ENCODE measurements at places on chromosomes 7 and 10.
A peak's percentile ranks its signal among the peaks of the same experiment; 100 is the strongest.

DNA sequence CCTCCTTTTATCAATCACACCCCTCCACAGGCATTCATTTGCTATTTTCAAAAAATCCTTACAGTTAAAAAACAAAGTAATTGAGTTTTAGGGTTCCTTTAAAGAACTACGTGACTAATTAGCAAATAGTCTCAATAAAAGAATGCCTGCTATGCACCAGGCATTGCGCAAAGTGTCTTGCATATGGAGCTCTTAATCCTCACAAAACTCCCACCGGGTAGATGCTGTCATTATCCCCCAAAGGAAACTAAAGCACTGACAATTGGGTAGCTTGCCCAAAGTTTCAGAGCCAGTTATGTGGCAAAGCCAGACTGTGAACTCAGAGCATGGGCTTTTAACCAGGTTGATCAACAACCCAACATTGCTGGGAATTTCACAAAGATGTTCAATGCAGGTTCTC, 305.7 kb downstream of the ELMO1 start:
- DNase-seq, result no peak

DNA sequence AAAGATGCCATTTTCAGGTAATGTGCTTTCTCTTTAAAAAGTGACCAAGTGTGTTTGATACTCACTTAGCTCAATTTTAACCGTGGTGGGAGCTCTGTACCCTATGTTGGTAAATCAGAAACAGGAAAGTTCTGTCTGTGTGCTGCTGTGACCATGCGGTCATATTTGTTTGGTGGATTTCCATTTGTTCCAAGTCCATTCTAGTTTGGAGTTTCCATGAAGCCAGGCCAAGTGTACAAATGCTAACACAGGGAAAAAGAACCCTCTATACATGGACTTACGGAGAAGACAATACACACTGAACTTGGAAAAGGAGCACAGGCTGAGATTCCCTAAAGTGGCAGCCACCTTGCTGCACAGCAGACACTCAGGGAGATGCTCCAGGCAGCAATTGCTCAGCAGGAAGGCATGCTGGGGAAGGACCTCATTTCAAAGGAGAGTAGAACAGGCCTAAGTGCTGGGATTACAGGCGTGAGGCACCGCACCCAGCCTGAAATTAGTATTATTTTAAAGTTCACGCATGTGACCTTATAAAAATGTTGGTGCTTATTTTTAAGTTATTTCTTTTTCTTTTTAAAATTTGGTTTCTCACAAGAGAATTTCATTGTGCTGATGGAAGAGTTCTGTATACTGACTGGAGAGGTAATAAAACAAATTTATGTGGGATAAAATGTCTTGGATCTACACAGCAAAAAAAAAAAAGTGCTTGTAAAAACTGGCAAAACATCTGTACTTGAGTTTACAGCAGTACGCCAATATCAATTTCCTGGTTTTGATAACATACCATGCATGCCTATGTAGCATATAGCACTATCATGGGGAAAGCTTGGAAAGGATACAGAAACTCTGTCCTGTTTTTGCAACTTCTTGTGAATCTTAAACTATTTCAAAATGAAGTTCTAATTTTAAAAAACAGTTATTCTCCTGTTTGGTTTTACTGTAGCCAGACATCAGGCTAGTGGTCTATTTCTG, 436.2 kb downstream of the KCNMA1 start:
- DNase-seq, result no peak

DNA sequence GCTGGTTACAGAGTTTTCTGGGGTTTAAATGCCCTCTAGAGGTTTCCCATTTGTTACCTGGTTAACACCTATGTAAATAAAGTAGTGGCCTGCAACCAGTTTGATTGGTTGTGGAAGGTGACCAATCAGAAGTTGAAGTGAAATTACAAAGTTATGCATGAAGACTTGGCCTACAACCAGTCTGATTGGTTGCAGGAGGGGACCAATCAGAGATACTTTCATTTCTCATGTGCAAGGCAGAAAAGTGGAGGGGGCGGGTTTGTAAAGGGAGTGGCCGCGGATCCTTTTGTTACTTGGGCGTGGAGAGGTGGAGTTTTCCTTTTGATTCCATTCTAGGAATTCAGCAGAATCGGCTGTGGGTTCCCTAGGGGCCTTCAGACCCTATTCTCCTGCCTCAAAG, 80.8 kb downstream of the SEC23IP start:
- DNase-seq, result no peak

- DNase-seq, result no peak
These were observed 83.5 kb downstream of the SGMS1 start for GRCh38 chr10:50540069-50540825.

DNA sequence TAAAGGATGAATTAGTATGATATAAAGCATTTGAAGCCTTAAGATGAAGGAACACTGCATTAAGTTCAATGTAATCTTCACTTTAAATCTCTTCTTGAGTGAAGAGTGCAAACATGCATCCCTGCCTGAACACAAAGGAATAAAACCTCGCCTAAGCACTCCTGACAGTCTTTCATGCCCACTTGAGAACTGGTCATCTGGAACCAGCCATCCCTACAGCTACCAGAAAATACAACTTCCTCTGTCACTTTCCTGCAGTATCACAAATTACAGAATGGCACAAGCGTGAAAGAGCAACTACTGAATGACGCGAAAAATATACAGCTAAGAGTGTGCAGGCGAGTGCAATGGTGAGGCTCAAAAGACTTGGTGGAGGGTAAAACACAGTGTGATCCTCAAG, 1079.9 kb downstream of the CNTNAP2 start:
- DNase-seq, result no peak

DNA sequence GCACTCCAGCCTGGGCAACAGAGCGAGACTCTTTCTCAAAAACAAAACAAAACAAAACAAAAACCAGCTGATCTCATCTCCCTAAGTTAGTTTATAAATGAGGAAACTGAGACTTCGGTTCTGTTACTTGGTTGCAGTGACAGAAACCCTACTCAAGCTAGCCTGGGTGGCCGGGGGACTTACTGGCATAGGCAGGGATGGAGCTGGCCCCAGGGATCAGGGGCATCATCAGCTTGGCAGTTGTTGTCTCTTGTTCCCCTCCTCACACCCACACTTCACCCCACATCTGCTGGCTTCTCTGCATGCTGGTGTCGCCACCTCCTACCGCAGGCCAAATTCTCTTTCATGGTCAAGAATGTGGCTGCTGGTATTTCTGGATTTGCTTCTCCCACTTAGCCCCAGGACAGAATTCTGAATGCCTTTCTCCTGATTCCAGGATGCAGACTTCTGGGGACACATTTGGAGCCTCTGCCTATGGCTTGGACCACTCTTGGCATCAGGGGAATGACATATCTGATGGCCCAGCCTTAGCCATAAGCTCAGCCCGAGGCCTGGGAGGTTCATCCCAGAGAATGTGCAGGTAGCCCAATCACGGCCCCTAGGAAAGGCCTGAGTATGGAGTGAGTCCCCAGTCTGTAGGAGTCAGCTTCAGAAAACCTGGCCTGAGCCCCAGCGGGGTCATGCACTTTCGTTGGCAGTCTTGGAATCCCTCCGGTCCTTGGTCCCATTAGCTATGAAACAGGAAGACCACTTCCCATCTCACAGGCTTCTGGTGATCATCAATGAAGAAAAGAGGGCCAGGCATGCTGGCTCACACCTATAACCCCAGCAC, 41.6 kb upstream of the CTBP2 start:
- DNase-seq, result no peak

DNA sequence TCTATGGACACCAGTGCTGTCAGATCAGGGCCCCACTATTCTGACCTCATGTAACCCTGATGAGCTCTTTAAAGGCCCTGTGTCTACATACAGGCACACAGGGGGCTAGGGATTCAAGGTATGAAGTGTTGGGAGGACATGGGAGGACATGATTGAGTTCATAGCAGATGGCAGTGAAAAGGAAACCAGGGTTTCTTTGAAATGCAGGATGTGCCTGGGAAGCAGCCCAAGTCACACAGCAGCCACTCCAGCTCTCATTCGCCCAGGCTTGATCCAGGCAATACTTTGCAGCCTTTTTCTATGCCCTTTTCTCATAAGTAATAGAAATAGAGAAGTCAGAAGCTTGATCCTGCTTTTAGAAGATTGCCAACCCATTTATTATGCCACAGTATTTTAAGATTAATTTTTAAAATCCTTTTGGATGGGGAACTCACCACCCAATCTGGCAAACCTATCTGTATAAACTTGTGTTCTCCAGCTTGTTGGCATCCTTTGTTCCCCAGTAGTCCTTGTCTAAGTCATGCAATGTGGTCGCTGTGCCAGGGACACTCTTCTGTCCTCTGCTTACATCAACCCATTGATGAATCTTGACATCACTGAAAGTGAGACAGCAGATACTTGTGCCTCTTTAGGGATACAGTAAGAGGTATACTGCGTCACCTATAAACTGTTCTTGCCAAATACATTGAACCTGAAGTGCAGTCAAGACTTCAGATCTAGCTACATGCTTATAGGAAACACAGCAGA, 95.0 kb downstream of the TAF3 start:
- no peak for DNase-seq

DNA sequence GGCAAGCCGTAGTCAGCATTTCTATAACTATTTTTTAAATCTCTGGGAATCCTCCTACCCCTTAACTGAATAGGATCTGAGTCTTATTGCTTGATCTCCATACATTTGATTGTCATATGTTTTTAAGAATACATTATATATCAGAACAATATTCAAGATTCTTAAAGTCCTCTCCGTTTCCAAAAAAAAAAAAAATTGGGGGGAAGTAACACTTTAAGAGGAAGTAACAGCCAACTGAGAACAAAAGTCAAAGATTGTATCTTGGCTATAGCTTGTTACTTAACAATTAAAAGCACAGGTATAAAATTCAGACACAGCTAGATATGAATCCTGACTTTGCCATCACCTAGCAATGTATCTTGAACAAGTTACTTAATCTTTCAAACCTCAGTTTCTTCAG, 169.9 kb upstream of the ADO start:
- DNase-seq, result no peak

DNA sequence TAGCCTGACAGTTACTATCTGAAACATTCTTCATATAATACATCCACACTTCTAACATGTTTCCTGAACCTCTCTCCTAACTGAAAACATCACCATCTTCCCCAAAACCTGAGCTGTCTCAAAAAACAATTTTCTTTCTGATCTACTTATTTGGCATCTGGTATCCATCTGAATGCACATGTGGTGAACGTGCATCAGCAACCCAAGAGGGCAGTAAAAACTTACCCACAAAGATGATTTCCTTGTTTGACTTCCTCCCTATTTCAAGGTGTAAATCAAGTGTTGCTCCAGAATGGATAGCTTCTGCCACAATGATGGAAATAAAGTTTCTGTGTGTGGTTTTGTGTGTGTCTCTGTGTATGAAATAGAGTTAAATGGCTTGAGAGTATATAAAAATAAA, 500.4 kb downstream of the MAGI2 start:
- no peak for DNase-seq

DNA sequence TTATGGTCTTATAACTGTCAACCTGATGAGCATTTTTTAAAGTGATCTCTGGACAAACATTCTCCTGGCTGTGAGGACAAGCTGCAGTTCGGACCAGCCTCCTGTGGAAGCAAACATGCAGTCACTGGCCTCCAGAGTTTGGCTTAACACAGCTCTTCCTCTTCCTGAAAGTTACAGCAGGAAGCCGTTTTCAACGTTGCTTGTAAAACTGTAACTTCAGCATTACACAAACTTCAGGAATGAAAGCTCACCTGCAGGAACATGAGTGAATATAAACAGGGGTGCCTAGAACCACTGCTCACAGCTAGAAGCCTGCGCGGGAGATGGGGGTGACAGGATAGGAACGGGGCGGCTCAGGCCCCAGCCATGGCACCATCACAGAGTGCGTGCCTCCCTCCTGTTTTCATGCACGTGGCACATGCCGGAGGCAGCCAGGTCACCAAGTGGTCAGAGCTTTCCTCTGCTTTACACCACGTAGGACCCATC, 292.9 kb upstream of the PITRM1 start:
- DNase-seq, result no peak

DNA sequence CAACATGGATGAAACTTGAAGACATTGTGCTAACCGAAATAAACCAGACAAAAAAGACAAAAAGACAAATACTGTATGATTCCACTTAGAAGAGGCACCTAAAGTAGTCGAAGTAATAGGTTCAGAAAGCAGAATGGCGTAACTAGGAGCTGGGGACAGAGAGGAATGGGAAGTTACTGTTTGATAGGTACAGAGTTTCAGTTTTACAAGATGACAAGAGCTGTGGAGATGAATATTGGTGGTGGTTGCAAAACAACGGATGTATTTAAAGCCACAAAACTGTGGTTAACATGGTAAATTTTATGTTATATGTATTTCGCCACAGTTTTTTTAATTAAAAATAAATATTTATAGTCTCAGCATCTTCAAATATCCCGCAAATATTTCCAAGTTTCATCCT, 64.1 kb upstream of the DIP2C start:
- DNase-seq, result no peak

DNA sequence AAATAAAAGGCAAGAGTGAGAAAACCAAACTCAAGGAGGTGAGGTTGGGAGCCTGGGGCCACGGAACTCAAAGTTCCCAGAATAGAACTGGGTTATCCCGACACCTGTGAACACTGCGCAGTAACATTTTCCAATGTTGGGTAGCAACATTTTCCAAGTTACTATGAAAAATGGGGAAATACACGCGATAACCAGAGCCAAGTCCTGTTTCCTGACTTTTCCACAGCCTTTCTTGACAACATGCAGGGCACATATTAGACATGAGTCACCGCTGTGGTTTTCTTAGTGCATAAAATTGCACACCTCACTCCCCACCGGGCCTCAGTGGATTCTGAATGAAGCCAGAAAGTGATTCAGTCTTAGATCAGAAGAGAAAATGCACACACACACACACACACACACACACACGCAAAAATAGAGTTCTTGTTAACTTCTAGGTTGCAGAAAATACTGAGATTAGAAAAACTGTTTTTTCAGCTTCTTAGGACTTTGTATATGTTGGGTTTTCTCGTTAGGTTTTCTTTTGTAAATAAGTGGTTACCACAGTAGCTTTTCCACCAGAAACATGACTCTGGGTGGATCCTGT, 70.0 kb downstream of the CAMK1D start:
- peak; percentile 55 for DNase-seq

DNA sequence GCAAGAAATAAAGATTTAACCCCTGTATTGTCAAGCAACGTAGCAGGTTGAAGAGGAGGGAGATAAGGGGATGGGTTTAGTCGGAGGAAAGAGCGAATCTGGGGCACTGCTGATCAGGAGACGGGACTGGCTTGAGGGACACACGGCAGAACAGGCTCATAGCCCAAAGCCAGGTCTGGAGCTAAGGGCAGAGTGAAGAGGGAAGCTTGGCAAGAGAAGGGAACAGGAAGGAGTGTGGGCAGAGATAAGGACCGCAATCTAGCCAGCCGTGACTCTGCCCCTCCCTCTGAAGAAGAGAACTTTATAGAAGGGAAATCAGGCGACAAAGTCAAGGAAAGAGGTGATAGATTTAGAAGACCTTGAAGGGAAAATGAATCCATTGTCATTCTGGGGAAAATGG, 67.6 kb downstream of the CAV1 start:
- peak; percentile 69 for DNase-seq

DNA sequence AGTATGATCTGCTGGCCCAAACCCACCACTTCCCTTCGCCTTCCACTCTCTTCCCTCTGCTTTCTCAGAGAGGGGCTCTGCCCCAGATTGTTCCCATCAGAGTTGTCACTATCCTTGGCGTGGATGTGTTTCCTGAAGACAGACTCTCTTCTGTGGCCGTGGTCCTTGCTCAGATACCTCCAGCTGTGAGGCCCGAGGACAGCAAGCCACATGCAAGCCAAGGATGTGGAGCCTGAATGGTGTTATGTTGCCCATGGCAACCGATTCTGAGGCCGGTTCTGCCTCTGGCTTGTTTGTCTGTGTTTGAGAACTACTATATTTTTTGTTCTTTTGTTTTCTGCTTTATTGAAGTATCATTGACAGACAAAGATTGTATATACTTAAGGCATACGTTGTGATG, 247.4 kb upstream of the PODXL start:
- DNase-seq, result no peak

GRCh38 chr7:35255443-35256255, 1.7 kb upstream of the TBX20 start:
- no peak for DNase-seq

All from LoVo (cell line).